ENCODE measurements at places on chromosomes 4 and X.

DNA sequence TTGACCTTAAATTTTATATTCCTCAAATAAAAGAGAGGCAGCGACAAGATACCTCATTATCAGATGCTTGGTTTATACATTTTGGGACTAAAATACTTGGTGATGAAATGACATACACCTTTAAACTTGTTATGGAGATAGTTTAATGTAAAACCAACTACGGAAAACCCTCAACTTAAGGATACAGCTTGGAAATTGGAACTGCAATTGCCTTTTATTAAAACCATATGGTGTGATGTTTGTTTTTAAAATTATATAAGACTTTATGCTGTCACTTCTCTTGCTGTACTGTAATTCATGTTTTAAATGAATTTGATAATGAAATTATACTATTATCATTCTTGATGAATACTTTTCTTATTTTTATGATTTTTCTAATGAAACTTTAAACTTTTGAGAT, 25.9 kb downstream of the METTL14 start:
- no peak for DNase-seq

DNA sequence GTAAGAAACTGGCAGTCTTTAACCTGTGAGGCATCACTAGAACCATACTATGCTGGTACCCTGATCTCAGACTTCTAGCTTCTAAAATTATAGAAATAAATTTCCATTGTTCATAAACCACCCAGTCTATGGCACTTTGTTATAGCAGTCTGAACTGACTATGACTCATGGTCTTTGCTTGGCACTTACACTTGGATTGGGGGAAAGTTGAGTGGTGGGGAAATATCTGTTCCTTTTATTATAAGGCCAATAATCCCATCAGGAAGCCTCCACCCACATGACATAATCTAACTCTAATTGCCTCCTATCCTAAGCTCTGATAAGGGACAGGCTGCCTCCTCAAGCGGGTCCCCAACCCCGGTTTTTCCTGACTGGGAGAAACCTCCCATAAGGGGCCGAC, 61.4 kb upstream of the PACRGL start:
- no peak for DNase-seq

GRCh38 chr4:95513022-95513421, 35.8 kb downstream of the UNC5C start:
- no peak for DNase-seq

DNA sequence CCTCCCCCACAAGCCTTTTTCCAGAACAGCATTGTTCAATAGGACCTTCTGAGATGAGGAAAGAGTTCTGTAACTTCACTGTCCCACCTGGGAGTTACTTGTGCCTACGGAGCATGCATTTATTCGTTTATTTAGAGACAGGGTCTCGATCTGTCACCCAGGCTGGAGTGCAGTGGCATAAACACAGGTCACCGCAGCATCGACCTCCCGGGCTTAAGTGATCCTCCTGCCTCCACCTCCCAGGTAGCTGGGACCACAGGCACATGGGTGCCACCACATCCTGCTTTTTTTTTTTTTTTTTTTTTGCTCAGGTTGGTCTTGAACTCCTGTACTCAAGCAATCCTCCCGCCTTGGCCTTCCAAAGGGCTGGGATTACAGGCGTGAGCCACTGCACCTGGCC, 2.9 kb downstream of the MAP3K15 start:
- no peak for DNase-seq

- no peak for DNase-seq
Observed at GRCh38 chr4:8547912-8548730, 32.1 kb upstream of the GPR78 start.

DNA sequence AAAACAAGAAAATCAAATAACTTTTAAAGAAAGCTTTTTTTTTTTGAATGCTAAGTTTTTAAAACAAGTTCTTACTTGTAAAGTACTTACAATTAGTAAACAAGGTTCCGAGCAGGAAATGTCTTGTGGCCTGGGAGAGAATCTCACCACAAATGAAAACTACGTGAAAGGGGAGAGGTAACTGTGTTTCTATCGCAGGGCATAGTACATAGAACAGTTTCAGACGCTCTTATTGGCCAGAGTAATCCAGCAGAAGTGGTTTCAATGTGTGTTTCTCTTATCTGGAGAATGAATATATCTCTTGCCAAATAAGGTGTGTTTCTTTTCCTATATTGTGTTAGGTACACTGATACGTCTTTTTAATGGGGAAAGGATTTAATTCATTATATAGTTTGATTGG, at the start of gene PLAC8:
Gene PLAC8 (minus strand): TSS at position 154 of the 400 bp plus-strand sequence. CDS start 6,808 bp downstream, outside the sequence.
- no peak for DNase-seq

- DNase-seq = no peak
Observed at GRCh38 chr4:173924561-173924960, 358.9 kb downstream of the FBXO8 start.

DNA sequence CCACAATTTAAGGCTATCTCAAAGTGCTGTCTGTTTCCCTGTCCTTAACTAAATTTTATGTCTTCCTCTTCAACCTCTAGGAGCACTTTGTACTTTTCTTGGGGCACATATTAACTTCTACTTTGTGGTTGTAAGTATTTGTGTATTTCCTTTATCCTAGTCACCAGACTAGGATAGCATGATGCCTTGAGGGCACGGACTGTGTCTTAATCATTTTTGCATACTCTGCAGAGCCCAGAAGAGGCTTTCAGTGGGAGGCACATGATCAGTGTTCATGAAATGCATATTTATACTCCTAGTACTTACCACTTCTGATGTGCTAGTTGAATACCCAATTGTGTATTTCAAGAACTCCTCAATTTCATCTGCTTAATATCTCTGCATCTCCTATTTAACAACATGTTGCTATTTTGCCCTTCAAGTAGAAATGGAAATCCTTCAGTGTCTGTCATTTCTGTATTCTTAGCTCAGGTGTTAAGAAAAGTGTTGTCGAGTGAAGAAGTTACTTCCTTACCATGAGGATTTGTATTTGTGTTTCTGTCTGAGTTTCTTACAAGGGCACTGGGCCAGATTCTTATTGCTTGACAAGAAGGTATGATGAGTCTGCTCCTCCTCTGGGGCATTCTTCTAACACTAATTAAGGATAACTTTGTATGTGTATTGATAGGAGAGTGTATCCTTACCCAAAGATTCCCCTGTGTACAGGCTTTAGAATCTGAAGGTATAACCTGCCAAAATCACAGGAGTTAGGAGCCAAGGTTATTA, 28.3 kb upstream of the PGRMC2 start:
- no peak for DNase-seq

- DNase-seq = no peak
Observed at GRCh38 chrX:23497919-23498318, 163.3 kb downstream of the PTCHD1 start.

GRCh38 chr4:184819786-184820185, 6.0 kb downstream of the ACSL1 start:
- DNase-seq = no peak

Data from right hindlimb (tissue), 1 donor.